NCI-H1092 treated with DMSO at 0.1 percent for 48 hours (cell line): ENCODE measurements at places on chromosomes 7 and 10.
A peak's percentile ranks its signal among the peaks of the same experiment; 100 is the strongest.

DNA sequence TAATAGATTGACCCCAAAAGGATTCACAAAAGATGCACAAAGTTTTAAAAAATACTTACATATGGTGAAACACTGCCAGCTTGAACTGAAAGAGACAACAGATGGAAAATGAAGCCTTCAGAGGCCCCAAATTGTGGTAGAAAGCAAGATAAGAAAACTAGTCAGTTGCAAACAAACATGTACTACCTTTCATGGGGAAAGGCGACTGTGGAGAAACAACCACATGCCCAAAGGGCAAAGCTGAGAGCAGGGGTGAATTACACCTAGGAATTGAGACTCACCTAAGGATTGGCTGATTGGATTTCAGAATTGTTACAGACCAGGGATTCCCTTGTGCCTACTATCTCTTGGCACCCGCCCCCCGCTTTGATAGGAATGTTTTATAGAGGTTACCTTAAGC, 13.1 kb downstream of the EPC1 start:
- DNase-seq: no peak

DNA sequence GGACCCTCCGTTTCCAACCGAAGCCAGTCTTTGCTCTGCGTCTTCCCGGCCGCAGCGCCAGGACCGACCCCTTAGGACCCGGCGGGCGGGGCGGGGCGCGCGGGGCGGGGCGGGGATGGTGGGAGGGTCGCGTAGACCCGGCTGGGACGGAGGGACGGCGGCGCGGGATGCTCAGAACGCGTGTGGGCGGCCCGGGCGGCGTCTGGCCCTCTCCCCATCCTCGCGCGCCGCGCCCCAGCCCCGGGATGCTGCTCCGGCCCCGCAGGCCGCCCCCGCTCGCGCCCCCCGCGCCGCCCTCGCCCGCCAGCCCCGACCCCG, at the start of gene UTF1:
Gene UTF1, plus strand, starts transcription at position 174 of the 318 bp plus-strand sequence. Its CDS starts 72 bp downstream, at position 246.
- DNase-seq: no peak

- peak; percentile 55 for DNase-seq
Measured at GRCh38 chr7:27110186-27111031, 7.9 kb upstream of the HOXA2 start.

- DNase-seq: no peak
Measured at GRCh38 chr10:33800545-33800944, 466.1 kb upstream of the NRP1 start.

DNA sequence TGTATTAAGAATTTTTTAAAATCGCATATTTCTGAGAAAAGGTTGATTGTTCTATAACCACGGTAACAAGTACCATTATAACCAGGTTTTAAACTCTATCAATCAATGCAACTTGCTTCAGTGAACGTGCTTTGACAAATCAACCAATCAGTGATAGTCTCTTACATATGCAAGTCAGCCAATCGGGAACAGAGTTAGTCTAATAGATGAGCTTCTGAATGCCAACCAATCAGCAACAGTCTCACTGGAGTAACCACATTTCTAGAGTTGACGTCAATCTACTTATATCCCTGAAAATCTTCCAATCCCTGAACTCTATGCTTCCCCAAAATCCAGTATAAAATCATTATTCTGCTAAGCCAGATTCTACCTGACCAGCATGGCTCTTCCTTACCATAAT, 44.7 kb upstream of the TRUB1 start:
- DNase-seq: no peak

DNA sequence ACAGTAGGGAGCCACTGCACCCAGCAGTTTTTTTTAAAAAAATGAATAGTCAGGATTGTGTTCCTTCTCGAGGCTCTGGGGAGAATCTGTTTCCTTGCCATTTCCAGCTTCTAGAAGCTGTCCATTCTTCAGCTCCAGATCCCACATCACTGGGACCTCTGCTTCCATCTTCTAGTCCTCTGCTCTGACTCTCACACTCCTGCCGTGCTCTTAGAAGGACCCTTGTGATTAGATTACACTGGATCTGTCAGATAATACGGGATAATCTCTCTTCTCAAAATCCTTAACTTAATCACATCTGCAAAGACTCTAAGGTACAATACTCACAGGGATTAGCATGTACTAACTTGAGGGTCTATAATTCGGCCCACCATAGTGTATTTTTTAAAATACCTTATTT, 158.9 kb upstream of the SP4 start:
- DNase-seq: no peak

DNA sequence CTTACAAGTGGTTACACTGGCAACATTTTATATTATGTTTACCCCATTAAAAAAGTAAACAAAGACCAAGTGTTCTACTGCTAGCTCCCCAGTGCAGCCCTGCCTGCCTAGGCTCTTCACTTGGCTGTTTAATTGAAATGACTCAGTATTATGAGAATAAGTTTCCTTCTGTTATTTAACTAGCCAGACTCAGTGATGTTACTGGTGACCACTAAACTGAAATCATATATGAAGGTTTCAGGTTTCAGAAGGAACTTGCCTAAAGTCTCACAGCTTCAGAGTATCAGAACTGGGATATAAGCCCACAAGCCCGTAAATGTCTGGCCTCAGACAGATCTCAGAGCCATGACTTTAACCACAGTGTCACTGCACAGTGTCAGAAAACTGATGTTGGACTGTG, 66.8 kb upstream of the EXOC4 start:
- DNase-seq: no peak

DNA sequence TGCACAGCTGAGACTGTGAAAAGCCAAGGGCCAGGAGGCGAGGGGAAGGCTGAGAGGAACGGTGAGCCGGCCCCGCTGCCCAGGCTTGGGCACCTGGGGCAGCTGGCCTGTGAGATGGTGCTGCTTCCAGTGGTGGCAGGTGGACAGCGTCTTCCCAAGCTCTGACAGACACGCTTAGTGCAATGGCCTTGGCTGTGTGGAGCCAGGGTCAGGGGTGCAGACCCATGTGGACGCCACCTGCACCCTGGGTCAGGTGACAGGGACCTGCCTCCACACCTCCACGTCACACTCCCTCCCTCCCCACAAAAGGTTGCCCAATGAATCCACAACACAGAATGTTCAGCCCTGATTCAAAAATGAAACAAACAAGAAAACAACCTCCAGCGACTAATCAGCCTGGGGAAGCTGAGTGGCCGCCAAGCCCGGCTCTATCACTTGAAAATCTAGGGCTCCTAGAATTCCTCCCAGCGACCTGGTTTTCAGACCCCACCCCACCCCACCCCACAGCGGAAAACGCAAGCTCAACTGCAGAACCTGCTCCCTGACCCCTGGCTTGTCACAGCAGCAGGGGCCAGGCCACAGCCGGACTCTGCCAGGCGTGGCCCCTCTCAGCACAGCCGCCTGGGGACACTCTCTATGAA, 54.3 kb downstream of the PRKAG2 start:
- no peak for DNase-seq

GRCh38 chr7:157866336-157866924, 529.6 kb downstream of the DNAJB6 start:
- no peak for DNase-seq

DNA sequence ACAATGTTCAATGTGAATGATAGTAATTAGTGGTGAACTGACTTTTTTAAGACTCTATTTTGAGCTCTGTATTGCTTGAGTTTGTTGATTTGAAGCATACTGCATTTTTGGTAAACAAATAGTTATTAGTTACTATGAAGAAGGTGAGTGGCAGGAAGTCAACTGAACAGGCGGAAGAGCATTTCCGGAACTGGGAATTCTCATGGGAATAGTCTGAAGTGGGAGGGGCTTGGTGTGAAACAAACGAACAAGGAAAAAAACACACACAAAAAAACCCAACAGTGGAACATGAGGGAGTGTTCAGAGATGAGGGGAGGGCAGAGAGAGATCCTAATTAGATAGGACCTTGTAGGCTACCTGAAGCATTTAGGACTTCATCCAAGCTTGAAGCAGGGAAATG, 43.9 kb upstream of the C1QL3 start:
- DNase-seq: no peak

- DNase-seq: no peak
Measured at GRCh38 chr7:30041526-30042269, 13.5 kb downstream of the PLEKHA8 start.

GRCh38 chr7:132561763-132562162, 14.5 kb downstream of the PLXNA4 start:
- DNase-seq: no peak
